SJSA1 (cell line): ENCODE measurements at places on chromosomes 11 and 22. TPM values are rescaled to one million over a fixed set of nuclear protein-coding genes. Genes with fewer than 3 reads are reported as not detected.

The TRIM66 gene
- 0.63 and 3.1 TPM in 2 replicates for total RNA-seq

DNA sequence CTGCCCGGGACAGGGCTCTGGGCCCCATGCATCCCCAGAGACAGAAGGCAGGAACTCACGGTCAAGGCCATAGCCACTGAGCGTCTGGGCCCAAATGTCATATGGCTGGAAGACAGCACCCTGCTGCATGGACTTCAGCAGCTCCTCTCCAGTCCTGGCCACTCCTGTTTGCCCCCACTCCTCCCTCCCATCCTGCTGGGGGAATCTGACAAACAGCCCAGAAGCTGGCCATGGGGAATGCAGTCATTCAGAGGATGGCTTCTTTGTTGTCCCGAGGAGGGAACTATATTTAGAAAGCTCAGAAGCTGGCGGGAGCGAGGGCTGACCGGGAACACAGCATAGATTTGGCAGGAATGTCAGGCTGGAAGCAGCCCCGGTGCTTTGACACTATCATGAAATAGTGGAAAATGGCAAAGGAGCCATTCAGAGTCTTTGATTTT lies 35.0 kb downstream of the DKK3 start:
- peak; percentile 72 for DNase-seq

The PRDM11 gene
- 3.4 and 6.7 TPM in 2 replicates for total RNA-seq

The CTSW gene
- 1.9 TPM in 1 of 2 replicates, not detected in the other for total RNA-seq

DNA sequence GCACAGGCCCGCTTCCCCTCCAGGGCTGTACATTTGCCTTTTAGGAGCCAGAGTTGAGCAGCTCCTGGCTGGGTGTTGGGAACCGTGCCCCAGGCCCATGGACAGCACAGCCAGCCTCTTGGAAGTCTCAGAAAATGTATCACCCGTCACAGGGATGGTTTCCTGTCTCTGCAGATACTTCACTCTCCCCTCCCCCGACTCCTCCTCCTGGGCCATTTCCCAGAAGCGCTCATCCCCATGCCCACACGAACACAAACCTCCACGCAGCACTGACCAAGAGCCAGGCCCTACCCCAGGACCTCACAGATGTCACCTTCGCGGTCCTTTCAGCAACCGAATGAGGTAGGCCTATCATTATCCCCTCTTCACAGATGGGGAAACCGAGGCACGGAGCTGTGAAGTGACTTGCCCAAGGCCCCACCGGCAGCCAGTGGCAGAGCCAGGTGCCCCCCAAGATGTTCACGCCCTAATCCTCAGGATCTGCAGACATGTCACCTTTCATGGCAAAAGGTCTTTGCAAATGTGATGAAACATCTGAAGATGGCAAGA lies 13.0 kb upstream of the PPARA start:
- DNase-seq: no peak

DNA sequence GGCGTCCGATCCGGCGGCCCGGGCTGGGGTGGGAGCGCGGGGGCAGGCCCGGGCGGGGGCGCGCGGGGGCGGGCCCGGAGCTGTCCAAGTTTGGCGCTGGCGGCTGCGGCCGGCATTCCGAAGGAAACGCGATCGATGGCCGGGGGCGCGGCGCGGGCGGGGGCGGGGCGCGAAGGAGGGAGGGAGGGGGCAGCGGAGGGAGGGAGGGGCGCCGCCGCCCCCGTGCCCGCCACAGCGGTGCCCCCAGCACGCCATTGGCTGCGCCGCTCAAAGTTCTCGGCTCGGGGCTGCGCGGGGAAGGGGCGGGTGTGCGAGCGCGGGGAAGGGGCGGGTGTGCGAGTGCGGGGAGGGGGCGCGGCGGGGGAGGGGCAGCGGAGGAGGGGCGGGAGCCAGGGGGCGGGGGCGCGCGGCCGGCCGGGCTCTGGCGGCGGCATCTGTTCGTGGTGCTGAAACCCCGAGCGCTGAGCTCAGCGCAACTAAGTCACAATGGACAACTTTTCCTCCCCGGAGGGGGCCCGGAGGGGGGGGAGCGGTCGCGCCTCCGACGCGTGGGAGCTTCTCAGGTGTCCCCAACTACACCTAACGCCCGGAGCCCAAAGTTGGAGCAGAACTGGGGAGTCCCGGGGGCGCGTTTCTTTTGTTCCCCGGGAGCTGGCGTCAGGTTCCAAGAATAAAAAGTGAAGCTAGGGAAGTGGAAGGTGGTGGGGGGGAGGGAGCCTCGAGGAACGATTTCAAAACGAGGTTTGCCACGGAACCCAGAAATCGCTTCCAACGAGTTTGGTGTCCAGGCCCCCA lies 2.2 kb downstream of the PHF21B start:
- no peak for DNase-seq

DNA sequence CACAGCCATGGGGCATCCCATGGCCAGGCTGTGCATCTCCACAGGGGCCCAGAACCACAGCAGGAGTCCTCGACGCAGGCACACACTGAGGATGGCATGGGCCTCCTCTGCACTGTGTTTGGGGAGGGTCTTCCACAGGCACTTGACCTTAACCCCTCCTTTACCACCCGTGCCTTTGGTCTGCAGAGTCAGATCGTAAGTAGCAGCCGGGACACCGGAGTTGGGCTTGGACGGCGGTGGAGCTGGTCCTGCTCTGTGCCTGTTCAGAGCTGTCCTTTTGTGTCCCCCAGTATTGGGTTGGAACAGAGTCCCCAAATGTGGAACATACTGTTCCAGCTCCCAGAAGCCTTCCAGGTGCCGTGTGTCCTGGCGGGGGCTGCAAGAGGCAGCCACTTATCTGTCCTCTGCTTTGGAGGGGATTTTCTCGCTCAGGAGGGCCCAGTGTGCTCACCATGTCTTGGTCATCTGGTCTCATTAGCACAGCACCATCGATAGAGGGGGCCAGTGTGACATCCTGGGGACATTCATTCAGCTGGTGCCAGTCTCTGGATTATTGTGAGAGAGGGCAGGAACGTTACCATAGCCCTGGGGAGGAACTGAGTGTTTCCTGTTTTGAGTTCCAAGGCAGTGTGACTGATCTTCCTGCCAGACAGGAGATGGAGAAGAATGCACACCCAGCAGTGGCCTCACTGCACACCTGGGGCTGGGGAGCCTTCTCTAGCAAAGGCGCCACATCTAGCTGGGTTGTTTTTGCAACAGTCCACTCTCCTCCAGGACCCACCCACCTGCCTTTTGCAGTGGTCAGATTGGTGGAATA lies 12.4 kb downstream of the CRELD2 start:
- peak; percentile 66 for DNase-seq

The DGCR6L gene
- total RNA-seq: 93.1 and 101 TPM in 2 replicates

The VPS11 gene
- 5.6 and 11.2 TPM in 2 replicates for total RNA-seq

DNA sequence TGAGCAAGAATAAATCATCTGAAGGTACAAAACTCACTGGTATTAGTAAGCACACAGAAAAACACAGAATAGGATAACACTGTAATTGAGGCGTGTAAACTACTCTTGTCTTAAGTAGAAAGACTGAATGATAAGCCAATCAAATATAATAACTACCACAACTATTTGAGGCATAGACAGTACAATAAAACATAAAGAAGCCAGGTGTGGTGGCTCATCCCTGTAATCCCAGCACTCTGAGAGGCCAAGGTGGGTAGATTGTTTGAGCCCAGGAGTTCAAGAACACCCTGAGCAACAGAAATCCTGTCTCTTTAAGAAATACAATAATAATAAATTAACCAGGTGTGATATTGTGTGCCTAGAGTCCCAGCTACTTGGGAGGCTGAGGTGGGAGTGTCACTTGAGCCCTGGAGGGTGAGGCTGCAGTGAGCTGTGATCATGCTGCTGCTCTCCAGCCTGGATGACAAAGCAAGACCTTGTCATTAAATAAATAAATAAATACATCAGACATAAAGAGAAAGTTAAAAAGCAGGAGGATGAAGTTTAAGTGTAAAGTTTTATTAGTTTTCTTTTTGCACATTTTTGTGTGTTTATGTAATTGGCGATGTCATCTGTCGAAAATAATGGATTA lies 390.6 kb downstream of the DYNC2H1 start:
- DNase-seq: no peak
